Right renal pelvis (tissue), 4 donors: ENCODE measurements at places on chromosomes 6 and 20. TPM values are rescaled to one million over a fixed set of nuclear protein-coding genes. Genes with fewer than 3 reads are reported as not detected.

The HLA-DQA1 gene
- polyA plus RNA-seq: 3.6 TPM

The SLC22A1 gene
- polyA plus RNA-seq: 1.0 TPM

The PLA2G7 gene
- polyA plus RNA-seq: 3.1 TPM

The CD93 gene
- 47.6 TPM for polyA plus RNA-seq

The SLC17A3 gene
- polyA plus RNA-seq: 0.40 TPM

The PEX7 gene
- polyA plus RNA-seq: 12.3 TPM

The SLC17A5 gene
- 18.4 TPM for polyA plus RNA-seq

The MLIP gene
- 1.0 TPM for polyA plus RNA-seq

The PLN gene
- polyA plus RNA-seq: 6.8 TPM

The FAM184A gene
- polyA plus RNA-seq: 11.8 TPM

The HIVEP2 gene
- 13.9 TPM for polyA plus RNA-seq

The PREX1 gene
- 15.6 TPM for polyA plus RNA-seq

The SDHAF4 gene
- 16.3 TPM for polyA plus RNA-seq

The WFDC5 gene
- polyA plus RNA-seq: not detected

The LYRM4 gene
- polyA plus RNA-seq: 41.9 TPM

The CGAS gene
- 3.2 TPM for polyA plus RNA-seq

The PTPRK gene
- polyA plus RNA-seq: 57.9 TPM

The ME1 gene
- polyA plus RNA-seq: 2.7 TPM

The HEY2 gene
- polyA plus RNA-seq: 7.0 TPM

The LHFPL5 gene
- 0.17 TPM for polyA plus RNA-seq

The TMEM170B gene
- 9.2 TPM for polyA plus RNA-seq

The TPBG gene
- polyA plus RNA-seq: 41.0 TPM
